NCI-H1092 treated with DMSO at 0.1 percent for 48 hours (cell line): ENCODE measurements at places on chromosomes 4 and X.

GRCh38 chr4:20091781-20092180, 159.9 kb upstream of the SLIT2 start:
- no peak for DNase-seq

DNA sequence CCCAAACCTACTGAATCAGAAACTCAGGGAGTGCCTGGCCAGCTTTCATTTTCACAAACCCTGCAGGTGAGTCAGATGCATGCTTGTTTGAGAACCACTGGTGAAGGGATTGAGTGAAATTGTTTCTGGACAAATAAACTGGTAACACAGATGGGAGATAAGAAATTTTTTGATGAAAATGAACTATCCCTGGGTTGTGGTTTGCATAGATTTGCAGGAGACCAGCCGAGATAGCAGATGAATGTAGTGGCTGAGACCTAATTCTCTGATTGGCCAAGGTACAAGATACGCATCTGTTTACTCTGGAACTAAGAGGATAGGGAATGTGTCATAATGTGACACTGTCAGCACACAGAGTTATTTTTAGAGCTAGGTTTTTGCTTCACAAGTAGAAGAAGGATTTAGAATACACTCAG, 117.8 kb upstream of the NOCT start:
- peak; percentile 66 for DNase-seq

DNA sequence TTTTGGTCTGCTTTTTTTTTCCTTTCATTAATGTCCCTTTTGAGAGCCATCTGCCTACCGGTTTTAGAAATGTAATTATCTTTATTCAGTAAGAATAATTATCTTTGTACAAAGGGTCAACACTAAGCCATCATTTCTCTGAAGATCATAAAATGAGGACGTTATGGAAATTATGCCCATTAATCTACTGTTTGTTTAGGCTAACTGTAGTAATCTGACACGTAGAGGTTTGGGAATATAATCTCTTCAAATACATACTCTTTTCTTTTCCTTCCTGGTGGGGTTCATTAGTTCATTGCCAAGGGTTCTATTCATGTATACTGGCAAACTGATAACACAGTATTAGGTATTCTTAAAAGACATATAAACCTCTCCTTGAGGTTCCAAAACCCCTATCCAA, 3.8 kb upstream of the HSD17B13 start:
- peak; percentile 68 for DNase-seq

DNA sequence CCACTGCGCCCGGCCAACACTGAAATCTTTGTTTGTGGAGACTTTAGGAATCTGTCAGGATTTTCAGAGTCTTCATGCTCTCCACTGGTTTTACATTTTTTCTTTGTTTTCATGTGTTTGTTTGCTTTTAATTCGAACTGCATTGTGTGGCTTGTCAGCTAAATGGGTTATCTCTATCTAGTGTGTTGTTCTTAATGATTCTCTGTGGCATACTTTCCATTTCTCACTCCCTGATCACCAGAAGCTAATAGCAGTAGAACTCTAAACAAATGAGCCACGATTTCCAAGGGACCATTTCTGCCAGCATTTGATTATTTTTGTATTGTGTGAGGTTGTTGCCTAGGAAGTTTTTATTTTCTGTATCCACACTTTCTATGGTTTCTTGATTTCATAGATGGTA, 352.4 kb downstream of the CAMK2D start:
- no peak for DNase-seq

DNA sequence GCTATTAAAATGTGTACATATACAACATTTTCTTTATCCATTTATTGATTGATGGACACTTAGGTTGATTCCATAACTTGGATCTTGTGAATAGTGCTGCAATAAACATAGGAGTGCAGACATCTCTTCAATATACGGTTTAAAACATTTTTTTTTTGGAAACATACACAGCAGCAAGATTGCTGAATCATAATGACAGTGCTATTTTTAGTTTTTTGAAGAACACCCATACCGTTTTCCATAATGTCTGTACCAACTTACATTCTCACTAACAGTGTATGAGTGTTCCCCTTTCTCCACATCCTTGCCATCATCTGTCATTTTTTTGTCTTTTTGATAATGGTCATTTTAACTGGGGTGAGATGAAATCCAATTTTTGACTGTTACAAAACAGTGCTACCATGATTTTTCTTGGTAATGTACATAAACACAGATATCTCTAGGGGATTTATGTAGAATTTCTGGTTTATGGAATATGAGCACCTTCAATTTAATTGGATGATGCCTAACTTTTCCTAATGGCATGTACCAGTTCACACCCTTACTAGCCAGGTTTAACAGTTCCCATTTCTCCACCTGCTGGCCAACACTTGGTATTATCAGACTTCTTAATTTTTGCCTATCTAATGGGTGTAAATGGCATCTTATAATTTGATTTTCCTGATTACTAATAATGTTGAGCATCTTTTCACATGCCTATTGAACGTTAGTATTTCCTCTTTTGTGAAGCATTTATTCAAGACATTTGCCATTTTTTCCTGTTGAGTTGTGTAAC, 21.0 kb upstream of the TMSB15B start:
- DNase-seq, result peak; percentile 28

- DNase-seq, result no peak
Observed at GRCh38 chr4:119597377-119597776, 31.2 kb downstream of the PDE5A start.

- DNase-seq, result no peak
Observed at GRCh38 chr4:127416115-127416514, 216.6 kb upstream of the INTU start.

DNA sequence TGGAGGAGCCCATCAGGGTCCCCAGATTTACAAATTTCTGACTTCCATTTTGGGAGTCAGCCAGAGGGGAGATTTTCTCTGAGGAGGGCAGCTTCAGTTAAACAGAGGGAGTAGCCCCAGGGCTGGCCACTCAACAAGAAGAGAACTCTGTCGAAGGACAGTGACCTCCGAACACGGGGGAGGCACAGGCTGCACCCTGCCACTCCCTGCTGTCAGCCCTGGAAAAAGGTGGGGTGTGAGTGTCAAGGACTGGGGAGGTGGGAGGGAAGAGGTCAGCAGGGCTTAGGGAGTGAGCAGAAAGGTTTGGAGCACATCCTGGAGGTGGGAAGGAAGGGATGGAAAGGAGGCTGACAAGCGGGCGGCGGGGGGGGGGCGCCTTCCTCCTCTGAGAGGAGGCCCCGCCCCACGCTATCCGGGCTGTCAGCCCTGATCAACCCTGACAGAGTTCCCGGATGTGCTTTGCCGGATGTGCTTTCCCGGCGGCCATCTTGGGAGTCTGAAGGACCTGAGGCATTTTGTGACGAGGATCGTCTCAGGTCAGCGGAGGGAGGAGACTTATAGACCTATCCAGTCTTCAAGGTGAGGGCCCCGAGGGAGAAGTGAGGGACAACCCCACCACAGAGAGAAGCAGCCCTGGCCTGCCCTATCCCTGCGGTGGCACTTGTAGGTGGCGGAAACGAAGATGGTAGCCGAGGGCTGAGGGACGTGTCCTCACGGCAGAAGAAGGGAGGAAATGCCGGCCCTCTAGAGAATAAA, at the start of gene MAGEC1:
Gene MAGEC1, plus strand, starts transcription at position 495 of the 756 bp plus-strand sequence. CDS start 1,179 bp downstream, outside the sequence.
- peak; percentile 75 for DNase-seq

DNA sequence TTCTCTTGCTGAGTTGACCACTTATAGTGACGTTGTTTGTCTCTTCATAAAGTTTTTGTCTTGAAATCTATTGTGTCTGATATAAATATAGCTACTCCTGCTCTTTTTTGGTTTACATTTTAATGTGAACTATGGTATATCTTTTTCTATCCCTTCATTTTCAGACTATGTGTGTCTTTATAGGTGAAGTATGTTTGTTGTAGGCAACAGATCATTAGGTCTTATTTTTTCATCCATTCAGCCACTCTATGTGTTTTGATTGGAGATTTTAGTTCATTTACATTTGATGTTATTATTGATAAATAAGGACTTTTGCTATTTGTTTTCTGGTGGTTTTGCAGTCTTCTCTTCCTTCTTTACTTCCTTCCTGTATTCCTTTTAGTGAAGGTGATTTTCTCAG, 44.0 kb upstream of the SLC16A2 start:
- no peak for DNase-seq

DNA sequence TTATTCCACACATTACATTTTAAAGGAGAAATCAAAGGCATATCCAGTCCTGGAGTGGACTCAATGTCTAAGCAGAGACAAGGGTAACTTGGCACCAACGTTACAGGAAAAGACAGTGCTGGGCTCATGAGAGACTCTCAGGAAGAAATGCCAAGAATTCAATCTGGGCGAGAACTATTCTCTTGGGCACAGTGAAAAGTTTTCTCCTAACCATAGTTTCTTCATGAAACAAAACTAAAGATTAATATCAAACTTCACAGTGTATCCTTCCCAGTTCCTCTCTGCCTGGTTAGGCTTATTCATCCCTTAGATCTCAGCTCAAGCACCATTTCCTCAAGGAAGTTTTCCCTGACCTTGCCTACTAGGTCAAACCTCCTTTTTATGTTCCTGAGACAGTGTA, 109.4 kb upstream of the TLL1 start:
- DNase-seq, result no peak

DNA sequence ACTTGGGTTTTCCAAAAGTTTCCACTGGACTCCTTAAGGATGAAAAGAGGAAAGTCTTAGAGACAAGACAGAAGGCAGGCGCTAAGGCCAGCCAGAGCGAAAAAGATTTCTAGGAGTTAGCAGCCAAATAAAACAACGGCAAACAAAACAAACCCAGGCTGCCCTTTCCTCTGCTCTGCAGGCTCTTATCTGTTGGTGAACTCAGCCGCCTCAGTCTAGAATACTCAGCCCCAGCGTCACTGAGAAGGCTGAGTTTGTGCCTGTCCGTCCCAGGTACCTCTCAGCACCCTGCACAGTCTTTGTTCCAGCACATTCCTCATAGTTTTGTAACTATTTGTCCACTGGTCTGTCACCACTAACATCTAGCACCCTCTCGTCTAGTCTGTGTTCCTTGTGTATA, 75.6 kb upstream of the FAM9C start:
- DNase-seq, result no peak

DNA sequence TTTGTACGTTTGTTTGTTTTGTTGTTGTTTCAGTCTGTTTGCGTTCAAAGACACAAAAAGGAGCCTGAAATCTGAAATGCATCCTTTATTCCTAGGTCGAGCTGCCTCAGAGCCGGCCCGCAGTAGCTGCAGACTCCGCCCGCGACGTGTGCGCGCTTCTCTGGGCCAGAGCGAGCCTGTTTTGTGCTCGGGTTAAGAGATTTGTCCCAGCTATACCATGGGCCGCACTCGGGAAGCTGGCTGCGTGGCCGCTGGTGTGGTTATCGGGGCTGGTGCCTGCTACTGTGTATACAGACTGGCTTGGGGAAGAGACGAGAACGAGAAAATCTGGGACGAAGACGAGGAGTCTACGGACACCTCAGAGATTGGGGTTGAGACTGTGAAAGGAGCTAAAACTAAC, 2.4 kb downstream of the ARMCX1 start:
- DNase-seq, result no peak

GRCh38 chr4:169723207-169723965, 34.4 kb downstream of the HPF1 start:
- DNase-seq, result no peak

- no peak for DNase-seq
Observed at GRCh38 chr4:144985531-144985930, 112.5 kb downstream of the ANAPC10 start.

DNA sequence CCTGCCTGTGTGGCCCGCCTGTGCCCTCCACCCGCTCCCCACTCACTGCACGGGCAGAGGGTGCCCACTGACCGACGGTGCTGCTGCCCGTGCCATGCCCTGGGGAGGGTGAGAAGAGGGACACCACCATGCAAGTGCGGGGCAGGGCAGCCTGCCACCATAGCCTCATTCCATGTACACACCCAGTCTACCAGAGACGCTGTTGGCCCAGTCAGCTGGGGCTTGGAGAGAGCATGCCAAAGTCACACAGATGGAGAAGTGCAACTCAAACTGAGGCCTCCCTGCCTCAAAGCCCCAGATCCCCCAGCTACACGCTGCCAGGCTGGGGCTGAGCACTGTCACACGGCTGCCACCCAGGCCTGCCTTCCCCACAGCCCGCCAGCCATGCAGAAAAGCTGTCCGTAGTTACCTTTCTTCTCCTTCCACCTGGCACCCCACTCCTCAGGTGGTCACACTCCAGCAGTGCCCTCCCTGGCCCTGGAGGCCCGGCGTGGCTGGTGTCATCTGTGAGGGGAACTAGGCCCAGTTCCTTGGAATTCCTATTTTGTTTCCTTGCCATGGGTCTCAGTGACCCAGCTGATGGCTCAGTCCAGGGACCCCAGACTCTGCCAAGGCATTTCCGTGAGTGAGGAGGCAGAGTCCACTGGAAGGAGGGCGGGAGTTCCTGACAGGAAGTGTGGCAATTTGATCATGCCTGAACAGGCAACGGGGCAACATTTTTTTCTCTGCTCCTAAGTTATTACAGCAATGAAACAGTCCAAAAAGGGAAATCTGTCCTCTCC, at the start of gene SLC2A9:
Gene SLC2A9, minus strand, starts transcription at position 627 of the 782 bp plus-strand sequence. Its CDS starts 68 bp downstream, at position 559.
- DNase-seq, result no peak

- DNase-seq, result no peak
Observed at GRCh38 chr4:98625399-98625798, 33.0 kb downstream of the TSPAN5 start.

- no peak for DNase-seq
Observed at GRCh38 chr4:17204908-17205307, 306.5 kb upstream of the LDB2 start.

- DNase-seq, result no peak
Observed at GRCh38 chr4:119162174-119162573, 26.5 kb downstream of the MYOZ2 start.

DNA sequence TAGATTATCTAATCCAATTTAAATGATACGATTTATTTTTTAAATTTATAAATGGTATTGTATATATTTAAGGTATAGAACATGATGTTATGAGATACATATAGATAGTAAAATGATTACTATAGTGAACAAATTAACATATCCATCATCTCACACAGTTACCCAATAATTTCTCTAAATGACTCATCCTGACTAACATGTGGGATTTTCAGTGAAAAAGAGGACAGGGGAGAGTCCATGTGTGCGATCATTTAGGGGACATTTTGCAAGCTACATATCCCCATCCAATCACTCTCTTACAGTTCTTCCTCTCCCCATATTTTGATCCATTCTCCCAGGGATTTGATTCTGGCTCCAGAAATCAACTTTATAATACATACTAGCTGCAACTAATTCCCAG, 88.2 kb downstream of the ABCB7 start:
- no peak for DNase-seq

- DNase-seq, result no peak
Observed at GRCh38 chr4:155530290-155530689, 136.4 kb upstream of the GUCY1A1 start.

DNA sequence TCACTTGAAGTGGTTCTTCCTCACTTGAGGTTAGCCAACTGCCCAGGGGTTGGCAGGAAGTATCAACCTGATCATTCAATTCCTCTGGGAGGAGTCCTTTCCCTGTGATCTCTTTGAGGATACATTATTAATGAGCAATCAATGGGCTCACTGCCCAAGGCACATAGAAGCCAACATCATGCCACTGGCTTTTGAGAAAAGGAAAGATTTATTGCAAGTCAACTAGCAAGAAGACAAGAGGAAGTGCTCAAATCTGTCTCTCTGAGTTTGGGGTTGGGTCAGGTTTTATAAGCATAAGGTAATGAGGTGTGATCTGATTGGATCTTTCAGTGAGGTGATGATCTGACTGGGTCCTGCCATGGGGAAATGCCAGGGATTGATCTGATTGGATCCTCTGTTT, 39.6 kb downstream of the FGFBP1 start:
- DNase-seq, result no peak
